ENCODE measurements at places on chromosomes 2 and 18. TPM values are rescaled to one million over a fixed set of nuclear protein-coding genes. Genes with fewer than 3 reads are reported as not detected.

DNA sequence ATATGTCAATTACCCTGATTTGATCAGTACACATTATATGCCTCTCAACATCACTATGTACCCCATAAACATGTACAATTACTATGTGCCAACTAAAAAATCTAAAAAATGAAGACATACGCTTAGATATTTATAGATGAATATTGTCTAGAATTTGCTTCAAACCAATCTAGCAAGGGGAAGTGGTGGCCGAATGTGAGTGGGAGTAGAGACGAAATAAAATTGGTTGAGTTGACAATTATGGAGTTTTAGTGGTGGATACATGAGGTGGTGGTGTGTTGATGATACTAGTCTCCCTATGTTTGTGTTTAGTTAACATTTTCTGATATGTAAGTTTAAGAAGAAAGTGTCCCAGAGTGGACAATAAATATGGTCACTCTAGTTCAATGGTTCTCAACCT is 49.0 kb downstream of the SDC1 start:
- DNase-seq, result no peak

GRCh38 chr18:74611765-74612164 is 14.1 kb downstream of the ZNF407 start:
- no peak for DNase-seq

GRCh38 chr2:60530660-60531281 is 22.7 kb downstream of the BCL11A start:
- DNase-seq, result no peak

- DNase-seq, result no peak
Measured at GRCh38 chr2:108128249-108128648, 111.5 kb upstream of the SULT1C3 start.

DNA sequence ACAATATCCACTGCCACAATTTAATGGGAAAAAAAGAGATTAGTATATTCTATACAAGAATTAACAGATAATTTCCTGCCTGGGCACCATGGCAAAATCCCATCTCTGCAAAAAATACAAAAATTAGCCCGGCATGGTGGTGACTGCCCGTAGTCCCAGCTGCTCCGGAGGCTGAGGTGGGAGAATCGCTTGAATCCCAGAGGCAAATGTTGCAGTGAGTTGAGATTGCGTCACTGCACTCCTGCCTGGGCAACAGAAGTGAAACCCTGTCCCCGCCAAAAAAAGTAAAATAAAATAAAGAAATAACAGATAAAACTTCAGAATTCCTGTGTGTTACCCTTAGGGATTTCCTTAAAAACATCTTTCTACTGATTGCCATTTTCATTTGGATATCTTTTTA is 1194.8 kb upstream of the PIK3C3 start:
- no peak for DNase-seq

DNA sequence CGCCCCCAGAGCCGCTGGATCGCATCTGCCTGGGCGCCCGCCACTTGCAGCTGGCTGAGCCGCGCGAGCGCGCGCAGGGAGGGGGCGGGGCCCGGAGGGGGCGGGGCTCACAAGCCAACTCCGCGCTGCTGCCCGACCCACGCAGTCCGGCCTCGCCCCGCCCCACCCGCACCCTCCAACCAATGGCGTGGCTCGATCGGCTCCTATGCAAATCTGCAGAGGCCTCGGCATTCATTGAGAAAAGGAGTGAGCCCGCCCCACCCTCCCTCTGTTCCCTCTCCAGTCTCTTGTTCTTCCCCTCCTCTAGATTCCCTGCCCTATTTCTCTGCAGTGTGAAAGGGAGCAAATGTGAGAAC is at the start of gene ALK:
ALK (minus strand) TSS at position 27 of the 356 bp plus-strand sequence. CDS start 927 bp downstream, outside the sequence.
- DNase-seq, result peak; percentile 35

- DNase-seq, result no peak
Measured at GRCh38 chr2:24328010-24328409, 32.3 kb downstream of the ITSN2 start.

DNA sequence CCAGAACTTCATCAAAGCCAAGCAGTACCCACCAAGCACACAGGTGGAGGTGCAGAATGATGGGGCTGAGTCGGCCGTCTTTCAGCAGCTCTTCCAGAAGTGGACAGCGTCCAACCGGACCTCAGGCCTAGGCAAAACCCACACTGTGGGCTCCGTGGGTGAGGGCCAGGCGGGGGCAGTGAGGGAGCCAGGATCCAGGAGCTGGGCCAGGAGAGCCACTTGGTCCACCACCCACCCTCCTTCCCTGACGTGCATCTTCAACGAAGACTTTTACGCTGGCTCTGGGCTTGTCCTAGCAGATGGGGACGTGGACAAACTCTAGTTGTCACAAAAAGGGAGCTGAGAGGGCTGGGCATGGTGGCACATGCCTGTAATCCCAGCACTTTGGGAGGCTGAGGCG is 11.8 kb downstream of the VIL1 start:
- no peak for DNase-seq

- no peak for DNase-seq
Measured at GRCh38 chr2:214742119-214742518, 67.4 kb downstream of the BARD1 start.

DNA sequence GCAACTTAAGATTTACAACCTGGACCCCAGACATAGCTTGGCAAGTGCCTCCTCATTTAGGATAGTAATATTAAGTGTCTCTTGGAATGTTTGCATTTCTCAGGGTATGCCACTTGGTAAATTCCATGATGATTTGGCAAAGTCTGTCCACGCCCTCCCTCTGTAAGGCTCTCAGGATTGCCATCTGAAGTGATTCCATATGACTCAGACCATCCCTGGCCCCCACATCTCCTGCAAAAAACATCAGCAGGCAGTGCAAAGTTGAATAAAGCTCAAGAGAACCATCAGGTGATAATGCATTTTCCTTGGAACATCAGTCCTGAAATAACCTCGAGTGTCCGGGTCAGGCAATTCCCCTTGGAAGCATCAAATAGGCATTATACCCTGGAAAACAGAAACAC is 27.1 kb upstream of the PIEZO2 start:
- DNase-seq, result no peak

DNA sequence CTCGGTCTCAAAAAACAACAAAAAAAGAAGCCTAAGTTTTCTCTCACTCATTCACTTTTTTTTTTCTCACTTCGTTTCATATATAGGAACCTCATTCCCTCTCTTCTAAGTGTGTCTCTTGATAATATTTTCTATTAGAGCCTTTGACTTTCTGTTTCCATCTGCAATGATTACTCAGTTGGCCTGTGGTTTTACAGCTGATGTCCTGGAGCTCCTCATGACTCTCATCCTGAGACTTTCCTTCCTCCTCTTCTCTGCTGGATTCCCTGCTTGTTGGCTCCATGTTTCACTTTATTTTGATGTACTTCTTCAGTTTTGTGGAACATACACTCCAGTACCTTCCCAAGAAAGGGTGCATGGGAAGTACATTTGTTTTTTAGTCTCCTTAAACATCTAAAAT is 154.2 kb upstream of the GATA6 start:
- DNase-seq, result no peak

GRCh38 chr2:60311524-60311923 is 241.9 kb downstream of the BCL11A start:
- no peak for DNase-seq

GRCh38 chr2:37085731-37086147 is 1.4 kb downstream of the GPATCH11 start:
- DNase-seq, result no peak

DNA sequence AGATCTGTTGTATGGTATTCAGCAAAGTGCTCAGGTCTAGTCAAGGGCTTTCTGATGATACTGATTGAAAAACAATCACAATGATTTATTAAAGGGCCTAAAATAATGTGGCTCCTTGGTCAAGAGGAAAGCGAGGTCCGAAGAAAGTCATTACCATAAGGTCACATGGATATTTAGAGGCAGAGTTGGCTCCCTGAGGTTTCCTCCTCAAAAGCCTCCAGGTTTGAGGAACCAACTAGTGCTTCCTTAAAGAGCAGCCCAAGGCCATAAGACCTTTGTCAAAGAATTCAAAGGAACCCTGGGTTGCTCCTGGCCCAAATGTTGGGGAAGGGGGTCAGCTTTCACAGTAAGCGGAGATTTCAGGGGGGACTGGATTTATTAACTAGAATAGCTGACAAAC is 280.7 kb upstream of the ATP5MC3 start:
- no peak for DNase-seq

DNA sequence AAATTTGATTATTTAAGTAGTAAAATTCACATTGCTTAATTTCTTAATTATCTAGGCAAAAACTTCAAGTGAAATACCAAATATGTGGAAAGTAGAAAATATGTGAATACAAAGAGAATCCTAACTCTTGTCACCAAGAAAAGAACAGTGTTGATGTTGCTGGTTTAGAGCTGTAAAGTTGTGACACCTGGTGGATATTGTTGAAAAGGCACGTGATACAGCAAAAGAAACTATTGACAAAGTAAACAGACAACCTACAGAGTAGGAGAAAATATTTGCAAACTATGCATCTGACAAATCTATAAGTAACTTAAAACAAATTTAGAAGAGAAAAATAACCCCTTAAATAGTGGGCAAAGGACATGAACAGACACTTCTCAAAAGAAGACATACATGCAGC is 25.6 kb upstream of the ZC3H15 start:
- DNase-seq, result no peak

- DNase-seq, result no peak
Measured at GRCh38 chr2:186594001-186594722, 4.3 kb downstream of the ITGAV start.

GRCh38 chr2:158043181-158043948 is 58.3 kb upstream of the UPP2 start:
- DNase-seq, result no peak

GRCh38 chr2:164620873-164621763 is at the start of gene GRB14:
Gene GRB14 (minus strand): TSS chr2:164621482. CDS start chr2:164621309, 173 bp downstream.
- DNase-seq, result no peak

GRCh38 chr2:101360232-101360631 is 27.1 kb downstream of the CREG2 start:
- DNase-seq, result no peak

- no peak for DNase-seq
Measured at GRCh38 chr18:44510390-44510789, 170.3 kb upstream of the SETBP1 start.

GRCh38 chr2:217215877-217216276 is 356.0 kb upstream of the TNP1 start:
- DNase-seq, result no peak

GRCh38 chr2:8488001-8488738 is 193.7 kb upstream of the ID2 start:
- no peak for DNase-seq

- no peak for DNase-seq
Measured at GRCh38 chr2:145137211-145137610, 617.3 kb upstream of the ZEB2 start.

DNA sequence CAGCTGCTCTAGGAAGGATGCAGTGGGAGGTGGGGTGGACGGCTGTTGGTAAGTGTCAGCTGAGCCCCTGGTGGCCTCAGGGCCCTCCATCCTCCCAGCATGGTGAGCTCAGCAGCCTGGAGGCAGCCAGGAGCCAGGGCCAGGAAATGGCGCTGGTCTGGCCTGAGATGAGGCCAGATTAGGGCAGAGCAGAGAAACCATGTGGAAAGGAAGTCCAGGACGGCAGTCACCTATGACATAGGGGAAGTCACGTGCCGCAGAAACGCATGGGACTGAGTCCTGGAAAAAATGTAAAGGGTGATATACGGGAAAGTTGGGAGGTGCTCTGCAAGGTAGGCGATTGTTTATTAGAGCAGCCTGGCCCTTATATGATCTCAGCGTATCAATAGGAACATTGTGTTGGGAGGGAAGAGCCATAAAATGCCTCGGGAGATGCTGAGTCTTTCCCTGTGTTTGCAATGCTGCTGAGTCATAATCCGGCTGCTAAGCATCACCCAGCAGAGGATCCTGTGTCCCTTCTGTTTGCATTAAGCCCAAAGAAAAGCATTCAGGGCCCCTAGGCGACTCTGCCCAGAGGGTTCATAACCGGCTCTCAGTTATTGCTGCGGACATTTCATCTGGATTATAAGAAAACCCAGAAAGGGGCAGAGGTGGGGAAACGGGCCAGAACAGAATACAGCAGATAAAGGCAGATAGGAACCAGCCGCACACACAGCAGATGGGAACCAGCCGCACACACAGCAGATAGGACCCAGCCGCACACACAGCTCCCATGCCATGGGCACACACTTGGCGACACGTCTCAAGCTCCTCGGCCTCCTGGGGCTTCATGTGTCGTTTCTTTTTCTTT is 30.3 kb upstream of the B3GNT7 start:
- DNase-seq, result peak; percentile 40

- DNase-seq, result no peak
Measured at GRCh38 chr2:239534581-239535412, 134.0 kb upstream of the HDAC4 start.

DNA sequence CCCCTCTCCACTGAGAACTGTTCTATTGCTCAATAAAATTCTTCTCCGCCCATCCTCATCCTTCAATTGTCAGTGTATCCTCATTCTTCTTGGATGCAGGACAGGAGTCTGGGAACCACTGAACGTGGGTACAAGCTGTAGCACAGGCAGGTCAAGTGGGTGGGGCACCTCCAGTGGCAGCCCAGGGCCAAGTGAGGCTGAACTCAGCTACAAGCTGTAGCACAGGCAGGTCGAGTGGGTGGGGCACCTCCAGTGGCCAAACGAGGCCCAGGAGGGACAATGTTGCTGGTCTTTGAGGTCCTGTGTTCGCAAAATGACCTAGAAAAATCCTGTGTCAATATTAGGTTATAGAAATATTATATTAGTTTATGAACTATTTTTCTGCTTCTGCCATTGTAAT is 352.0 kb downstream of the TMX3 start:
- no peak for DNase-seq

GRCh38 chr2:155583674-155584195 is 748.8 kb downstream of the NR4A2 start:
- no peak for DNase-seq

- DNase-seq, result no peak
Measured at GRCh38 chr2:143564419-143564818, 435.2 kb downstream of the ARHGAP15 start.

- no peak for DNase-seq
Measured at GRCh38 chr2:166044853-166045483, 82.9 kb downstream of the SCN1A start.

- DNase-seq, result no peak
Measured at GRCh38 chr2:65062843-65063825, 6.9 kb downstream of the CEP68 start.

The SLC5A7 gene
- not detected for polyA plus RNA-seq

The COLEC11 gene
- not detected for polyA plus RNA-seq

The FAM161A gene
- 2.1 TPM for polyA plus RNA-seq

The CRACDL gene
- 1.6 TPM for polyA plus RNA-seq

The ACMSD gene
- polyA plus RNA-seq, result not detected

The CCDC121 gene
- 1.1 TPM for polyA plus RNA-seq

The ANKRD62 gene
- polyA plus RNA-seq, result not detected

The CRYGC gene
- not detected for polyA plus RNA-seq

The CSRNP3 gene
- 0.61 TPM for polyA plus RNA-seq

The TRIB2 gene
- polyA plus RNA-seq, result 8.8 TPM

The DGKD gene
- polyA plus RNA-seq, result 5.3 TPM

The LIMS4 gene
- polyA plus RNA-seq, result 0.24 TPM

The GCC2 gene
- polyA plus RNA-seq, result 4.0 TPM
